Stimulated activated CD4-positive, alpha-beta T cell treated with anti-CD3 and anti-CD28 coated beads, Interleukin-1b, Interleukin-23, amount 100 ng/mL, for 4 hours (primary cell): ENCODE measurements at places on chromosomes 4 and X.

GRCh38 chr4:83334425-83335241 lies at the start of gene HPSE:
Gene HPSE, minus strand, starts transcription at chr4:83334848. Its CDS starts 66 bp downstream, at chr4:83334782.
- peak; percentile 58 for DNase-seq

DNA sequence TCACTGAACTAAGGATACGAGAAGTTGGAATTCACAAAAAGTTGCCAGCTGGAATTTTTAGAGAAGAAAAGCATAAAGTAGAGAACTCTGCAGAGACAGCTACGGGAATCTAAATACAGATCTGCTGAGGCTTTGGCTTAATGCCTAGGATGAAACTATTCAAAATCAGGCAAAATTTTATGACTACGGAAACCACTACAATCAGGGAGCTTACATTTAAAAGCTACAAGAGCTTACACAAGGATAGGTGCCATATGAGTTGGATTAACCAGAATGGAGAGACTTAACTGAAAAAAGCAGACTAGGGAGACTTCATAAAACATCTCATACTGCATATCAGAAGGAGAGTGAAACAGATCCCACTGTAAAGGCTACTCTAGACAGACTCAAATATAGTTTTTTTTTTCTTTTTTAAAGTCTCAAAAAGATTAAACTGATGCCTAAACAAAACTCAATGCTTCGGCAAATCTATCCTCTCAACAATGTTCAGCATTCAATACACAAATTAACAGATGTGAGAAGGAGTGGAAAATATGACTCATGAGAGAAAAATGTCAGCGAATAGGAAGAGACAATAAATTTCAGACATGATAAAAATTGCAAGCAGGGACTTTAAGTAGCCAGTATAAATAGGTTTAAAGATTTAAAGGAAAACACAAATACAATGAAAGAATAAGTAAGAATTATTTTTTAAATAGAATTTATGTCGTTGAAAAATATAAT lies 586.1 kb downstream of the FSTL5 start:
- DNase-seq, result no peak

DNA sequence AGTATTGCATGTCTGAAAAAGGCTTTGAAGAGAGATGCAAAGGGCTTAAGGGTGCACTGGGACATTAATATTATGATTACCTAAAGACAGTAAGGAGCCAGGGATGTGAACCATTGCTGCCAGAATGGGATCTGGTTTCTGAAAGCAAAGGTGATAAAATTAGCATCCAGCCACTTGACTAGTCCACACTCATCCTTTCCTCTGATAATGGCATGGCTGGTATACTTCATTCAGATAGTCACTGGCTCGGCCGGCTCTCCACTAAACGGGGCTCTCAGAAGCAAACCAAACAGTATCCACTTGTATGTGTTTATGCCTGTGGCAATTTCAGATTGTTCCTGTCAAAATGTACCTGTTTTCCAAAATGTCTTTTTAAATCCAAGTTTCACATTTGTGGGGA lies 46.4 kb downstream of the MAMLD1 start:
- no peak for DNase-seq

DNA sequence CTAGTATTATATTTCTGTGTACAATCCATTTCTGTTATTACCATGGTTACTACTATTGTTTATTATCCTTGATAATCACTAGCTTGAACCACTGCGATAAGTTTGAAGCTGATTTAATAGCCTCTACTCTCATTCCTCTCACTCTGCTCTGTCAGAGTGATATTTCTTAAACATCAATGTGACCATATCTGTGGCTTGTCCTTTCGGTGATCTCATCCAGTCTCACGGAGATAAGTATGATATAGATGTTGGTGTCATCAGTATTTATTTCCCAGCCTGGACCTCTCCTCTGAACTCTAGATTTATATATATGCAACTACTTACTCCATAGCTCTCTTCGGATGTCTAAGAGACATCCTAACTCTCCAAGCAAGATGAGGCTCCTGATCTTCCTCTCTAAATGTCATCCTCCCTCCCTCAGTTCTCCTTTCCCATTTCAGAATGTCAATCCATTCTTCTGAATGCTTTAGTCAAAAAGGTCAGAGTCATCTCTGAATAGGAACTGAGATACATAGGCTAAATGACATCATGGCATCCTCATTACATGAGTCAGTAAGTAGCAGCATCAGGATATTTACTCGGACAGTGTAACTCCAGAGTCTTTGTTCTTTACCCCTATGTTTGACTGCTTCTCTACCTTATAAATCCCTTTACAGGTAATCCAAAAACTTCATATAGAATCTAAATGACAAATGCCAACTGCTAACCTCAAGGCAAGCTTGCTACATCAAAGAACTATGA lies 129.5 kb downstream of the PACRGL start:
- no peak for DNase-seq

DNA sequence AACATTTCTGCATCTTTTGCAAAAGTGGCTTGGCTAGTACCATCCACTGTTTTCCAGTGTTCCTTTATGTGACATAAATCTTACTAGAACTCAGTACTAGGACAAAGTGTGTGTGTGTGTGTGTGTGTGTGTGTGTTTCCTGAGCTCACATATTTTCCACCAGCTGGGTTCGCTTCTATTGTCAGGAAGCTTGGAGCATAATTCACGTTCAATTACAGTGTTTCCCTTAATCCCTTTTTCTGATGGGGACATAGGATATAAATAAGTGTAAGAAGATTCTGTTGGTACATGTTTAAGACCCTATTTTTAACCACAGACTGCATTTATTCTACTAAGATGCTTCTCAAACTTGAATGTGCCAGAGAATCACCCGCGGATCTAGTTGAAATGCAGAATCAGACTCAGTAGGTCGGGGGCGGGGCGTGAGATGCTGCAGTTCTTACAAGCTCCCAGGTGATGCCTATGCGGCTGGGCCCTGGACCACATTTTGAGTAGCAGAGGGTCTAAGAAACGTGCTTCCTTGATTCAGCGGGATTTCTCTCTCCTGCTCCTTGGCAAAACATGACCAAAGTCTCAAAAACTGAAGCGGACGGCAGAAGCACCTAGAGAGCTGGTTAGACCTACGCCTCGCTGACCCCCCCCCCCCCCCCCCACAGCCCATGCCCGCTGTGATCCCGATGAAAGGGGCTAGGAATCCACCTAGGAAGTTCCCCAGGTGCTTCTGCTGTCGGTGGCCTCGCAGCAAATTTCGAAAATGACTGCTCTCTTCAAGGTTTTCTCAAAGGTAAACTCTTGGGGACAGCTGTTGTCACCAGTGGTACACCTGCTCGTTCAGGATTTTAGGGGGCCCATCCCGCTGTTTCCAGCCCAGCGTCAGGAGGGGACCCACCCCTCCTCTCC lies 797 bp downstream of the CD99L2 start:
- DNase-seq, result peak; percentile 30

- no peak for DNase-seq
Measured at GRCh38 chr4:104815665-104816064, 321.0 kb upstream of the CXXC4 start.

GRCh38 chr4:13285336-13285735 lies 198.8 kb downstream of the RAB28 start:
- no peak for DNase-seq

GRCh38 chr4:129218897-129219296 lies 122.9 kb downstream of the C4orf33 start:
- DNase-seq, result no peak

DNA sequence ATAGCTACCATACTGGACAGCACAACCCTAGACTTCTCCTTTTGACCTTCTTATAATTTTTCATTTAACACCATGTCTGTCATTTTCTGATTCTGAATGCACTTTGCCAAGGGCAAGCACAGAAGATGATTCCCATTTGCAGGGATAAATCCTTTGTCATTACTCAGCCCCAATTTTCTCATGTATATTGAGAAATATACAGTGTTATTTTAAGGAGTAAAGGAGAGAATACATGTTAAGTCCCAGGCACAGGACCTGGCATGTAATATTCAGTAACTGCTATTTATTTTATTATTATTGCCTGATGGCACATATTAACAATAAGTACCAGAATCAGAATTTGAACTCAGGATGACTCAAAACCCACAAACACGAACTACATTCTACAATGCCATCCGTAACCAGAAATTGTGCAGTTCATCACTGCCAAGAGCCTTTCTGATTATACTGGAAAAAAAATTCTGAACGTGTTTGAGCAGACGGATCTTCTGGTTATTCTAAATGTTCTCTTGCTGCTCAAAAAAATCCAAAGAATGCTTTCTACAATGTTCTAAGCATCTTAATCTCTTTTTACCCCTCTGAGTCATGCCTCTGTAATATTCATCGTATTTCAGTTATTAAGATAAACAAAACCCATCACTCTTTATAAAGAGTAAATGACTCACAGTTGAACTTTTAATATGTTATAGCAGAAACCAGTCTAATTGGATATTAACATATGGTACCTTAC lies 170.0 kb downstream of the MID1 start:
- DNase-seq, result no peak

DNA sequence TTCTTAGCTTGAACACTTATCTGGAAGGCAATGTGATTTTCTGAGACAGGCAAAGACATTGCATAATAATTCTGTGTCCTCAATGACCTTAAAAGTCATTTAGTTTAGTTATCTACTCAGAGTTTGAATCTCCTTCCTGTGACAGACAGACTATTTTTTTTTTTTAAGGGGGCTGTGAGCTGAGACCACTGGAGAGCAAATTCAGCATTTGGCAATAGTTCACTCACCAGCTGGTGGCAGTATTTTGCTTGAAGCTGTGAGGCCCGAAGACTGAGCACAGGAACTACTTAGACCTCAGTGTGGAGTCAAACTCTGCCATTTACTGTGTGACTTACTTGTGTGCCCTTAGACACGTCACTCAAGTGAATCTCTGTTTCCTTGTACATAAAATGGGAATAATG lies 22.9 kb upstream of the CPE start:
- DNase-seq, result no peak

DNA sequence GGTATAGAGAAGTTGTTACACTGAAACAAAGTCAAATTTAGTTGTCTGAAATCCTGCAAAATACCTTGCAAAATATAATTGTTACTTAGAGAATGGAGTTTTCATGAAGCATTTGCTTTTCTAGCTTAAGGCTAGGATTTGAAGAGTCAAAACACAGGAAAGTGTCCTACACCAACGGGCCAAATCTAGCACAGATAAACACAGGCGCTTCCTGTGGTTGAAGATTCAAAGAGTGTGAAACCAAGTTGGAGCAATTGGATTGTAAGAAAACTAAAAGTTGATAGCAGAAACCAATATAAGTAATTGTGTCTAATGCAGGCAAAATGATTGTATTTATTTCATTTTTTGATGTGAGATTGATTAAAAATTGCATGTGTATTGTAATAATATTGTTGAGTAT lies 2002.5 kb upstream of the TENM3 start:
- no peak for DNase-seq

DNA sequence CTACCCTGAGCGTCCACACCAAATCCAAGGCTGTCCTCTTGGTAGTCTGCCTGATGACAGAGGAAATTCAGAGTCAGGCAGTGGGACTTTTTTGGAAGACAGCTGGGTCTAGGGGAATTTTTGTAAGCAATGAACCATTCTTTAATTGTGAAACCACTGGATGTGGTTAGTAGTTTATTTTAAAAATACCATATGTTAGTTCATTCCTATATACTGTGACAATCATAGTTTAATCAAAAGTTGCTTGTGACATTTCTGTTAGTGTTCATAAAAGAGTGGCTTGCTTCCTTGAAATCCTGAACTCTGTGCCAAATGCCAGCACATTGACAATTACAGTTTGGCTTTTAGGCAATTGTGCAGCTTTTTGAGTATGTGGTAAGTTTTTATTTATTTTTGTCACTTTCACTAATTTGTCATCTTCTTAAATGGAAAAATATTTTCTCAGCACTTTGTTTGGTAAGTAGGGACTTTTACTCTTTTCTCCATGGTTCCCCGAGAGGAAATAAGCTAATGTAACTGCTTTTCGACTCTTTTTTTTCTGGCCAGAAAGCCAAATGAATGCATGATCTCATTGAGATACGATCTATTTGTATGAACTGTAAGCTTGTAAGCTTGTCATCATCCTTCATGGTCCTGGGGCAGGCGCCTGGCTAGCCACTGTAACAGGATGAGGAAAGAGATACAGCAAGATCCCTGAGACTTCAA lies 72.6 kb upstream of the SLC4A4 start:
- no peak for DNase-seq

DNA sequence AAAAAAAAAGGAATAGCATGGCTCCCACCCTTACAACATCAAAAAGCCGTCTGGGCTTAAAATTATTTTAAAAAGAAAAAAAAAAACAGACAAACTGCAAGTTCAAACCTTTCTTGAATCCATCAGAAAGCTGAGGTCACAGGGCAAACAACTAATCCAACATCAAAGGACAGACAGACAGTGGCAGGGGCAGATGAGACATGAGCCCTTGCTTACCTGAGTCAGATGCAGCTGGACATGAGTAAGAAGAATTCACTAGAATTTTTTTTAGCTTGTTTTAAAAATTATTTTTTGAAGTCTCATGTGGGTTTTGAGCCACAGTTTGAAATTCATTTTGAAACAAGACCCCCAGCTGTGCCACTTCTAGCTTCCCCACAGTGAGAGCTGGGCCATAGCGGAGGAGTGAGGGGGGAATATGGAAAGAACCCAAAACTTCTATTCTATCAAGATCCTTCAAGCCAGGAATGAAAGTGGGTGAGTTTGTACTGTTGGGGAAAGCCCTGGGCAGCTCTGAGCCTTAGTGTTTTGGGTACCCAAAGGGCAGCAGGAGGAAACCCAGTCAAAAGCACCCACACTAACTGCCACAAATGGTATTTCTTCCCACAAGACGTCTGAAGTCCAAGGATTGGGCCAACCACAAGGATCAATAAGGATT lies 111.4 kb downstream of the ATXN3L start:
- no peak for DNase-seq

DNA sequence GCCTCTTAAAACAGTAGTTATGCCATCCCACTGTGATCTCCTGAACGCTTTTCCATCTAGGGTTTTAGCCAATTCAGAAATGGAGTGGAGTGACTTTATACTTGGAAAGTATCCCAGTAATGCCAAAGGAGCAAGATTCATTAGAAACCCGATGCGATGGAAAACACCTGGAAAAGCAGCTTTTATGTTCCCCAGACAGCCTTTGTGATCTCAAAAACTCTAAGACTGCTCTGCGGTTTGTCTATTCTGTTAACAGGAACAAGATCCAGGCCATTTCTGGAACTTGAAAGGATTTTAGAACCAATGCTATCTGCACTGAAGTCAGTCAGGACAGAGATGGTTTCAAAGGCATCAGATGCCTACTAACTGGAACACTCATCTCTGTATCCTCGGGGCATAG lies 145.1 kb downstream of the APBB2 start:
- no peak for DNase-seq

- no peak for DNase-seq
Measured at GRCh38 chr4:122044501-122044900, 92.6 kb upstream of the TRPC3 start.
